Activated CD4-positive, alpha-beta T cell treated with anti-CD3 and anti-CD28 coated beads for 4 hours (primary cell): ENCODE measurements at places on chromosomes 3 and 15.

- DNase-seq, result no peak
Measured at GRCh38 chr3:44363591-44363990, 25.0 kb downstream of the TCAIM start.

GRCh38 chr3:160691962-160692361 is 15.0 kb downstream of the ARL14 start:
- DNase-seq, result no peak

GRCh38 chr3:127339928-127340861 is 52.3 kb upstream of the PRR20G start:
- no peak for DNase-seq

GRCh38 chr3:116124166-116124565 is 321.1 kb downstream of the LSAMP start:
- DNase-seq, result no peak

- no peak for DNase-seq
Measured at GRCh38 chr15:48703544-48703943, 58.0 kb upstream of the FBN1 start.

- no peak for DNase-seq
Measured at GRCh38 chr3:99909714-99910495, 92.2 kb downstream of the CMSS1 start.

GRCh38 chr15:98658831-98659699 is 10.7 kb downstream of the IGF1R start:
- peak; percentile 49 for DNase-seq

- no peak for DNase-seq
Measured at GRCh38 chr15:26590676-26591075, 182.2 kb downstream of the GABRB3 start.

DNA sequence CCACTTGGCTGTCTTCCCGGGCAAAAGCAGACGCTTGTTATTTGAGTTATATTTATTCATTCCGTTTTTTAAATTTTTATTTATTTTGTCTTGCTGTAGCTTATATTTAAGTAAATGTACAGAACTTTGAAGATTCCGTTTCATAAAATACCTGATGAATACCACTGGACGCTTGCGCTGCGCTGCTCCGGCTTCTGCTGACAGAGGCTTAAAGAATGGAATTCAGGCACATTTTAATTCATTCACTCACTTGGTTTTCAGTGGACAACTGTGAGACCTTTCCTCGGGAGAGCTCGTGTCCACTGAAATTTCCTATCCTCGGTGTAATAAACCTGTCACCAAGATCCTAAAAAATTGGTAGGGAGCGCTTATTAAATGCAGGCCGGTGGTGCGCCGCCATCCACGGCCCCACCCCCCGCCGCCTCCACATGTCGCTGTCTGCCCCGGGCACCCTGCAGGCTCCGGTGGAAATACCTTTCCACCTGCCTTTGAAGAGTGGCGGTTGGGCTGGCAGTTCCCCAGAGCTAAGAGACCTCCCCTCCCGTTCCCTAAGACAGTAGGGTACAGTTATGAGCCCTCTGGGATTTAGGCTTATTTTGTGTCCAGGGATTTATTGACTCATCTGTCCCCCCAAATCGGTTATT is 62.5 kb upstream of the UBE2E1 start:
- no peak for DNase-seq

- DNase-seq, result no peak
Measured at GRCh38 chr3:49410846-49411534, 786 bp downstream of the RHOA start.

- DNase-seq, result no peak
Measured at GRCh38 chr15:39908186-39908585, 11.9 kb downstream of the GPR176 start.

GRCh38 chr3:160720123-160720746 is 35.8 kb upstream of the PPM1L start:
- DNase-seq, result no peak

- no peak for DNase-seq
Measured at GRCh38 chr3:73729969-73730440, 105.3 kb upstream of the PDZRN3 start.

GRCh38 chr3:48560648-48561018 is 2.9 kb downstream of the UCN2 start:
- DNase-seq, result no peak

DNA sequence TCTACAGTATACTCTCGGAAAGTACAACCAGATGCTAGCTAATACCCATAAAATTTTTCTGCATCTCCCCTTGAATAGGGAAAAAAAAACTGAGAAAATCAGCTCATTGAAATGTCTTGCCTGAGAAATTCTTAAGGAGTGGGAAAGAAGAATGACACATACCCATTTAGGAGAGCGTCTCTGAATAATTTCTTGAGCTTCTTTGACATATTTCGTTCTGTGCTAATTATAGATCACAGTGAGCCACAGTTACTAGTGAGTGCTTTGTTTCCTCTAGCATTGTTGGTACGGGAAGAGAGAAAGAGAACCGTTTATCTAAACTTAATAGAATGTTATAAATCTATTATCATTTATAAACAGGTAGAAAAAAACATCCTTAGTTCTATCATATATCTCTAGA is 588.4 kb downstream of the UNC13C start:
- no peak for DNase-seq

DNA sequence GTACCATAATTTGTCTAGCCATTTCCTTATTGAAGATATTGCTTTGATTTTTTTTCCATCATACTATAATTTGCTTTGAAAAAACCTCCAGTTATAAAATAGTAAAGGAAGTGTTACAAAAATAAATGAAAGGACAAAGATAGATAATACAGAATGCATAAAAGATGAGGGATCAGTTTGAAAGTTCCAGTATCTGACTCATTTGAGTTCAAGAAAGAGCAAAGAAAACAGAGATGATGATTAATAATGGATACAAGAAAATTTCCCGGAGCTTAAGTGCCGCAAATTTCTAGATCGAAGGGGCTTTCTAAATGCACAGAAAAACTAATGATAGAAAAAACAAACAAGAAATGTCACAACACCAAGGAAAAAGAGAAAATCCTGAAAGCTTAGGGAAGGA is 4.3 kb downstream of the WDR48 start:
- DNase-seq, result no peak

DNA sequence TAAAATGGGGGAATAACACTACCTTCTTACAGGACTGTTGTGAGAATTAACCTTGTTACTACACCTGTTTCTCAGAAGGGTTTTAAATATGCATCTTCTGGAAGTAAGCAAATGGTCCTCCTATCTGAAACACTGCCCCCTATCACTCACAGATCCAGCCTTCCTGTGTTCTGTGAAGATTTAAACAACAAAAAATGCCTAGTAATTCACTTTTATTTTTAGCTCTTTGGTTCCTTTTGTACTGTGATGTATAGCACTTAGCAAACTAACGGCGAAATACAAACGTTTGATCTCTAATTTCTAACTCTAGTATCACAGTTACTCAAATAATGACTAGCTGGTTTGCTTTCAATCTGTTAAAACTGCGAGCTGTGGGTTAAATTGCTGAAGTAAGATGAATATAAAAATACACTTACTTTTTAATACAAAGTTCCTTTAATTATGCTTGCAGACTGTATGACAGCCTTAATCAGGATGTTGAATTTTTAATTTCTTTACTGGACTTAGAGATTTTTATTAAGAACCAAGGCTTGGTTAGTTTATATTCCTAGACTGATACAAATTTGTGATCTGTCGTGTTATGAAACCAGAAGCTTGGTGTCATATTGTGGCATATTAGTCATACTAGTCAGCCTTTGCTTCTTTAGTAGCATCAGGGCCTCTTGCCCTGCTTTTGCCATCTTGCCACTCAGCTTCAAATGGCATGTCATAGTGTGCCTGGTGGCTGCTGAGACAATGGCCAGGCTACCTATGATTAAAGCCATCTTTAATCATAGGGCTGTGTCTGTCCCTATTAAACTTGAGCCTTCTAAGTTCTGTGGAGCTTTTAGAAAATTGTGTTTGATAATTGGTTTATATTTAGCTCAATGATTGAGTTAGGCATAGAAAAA is 9.2 kb downstream of the EIF3J start:
- peak; percentile 15 for DNase-seq

GRCh38 chr3:5051772-5052171 is 70.3 kb upstream of the ARL8B start:
- DNase-seq, result no peak

GRCh38 chr15:99749386-99749785 is 16.1 kb upstream of the LYSMD4 start:
- DNase-seq, result no peak

GRCh38 chr3:15205934-15206661 is at the start of gene CAPN7:
CAPN7 (plus strand) TSS chr3:15206246; CDS start chr3:15206496, 250 bp downstream.
- peak; percentile 91 for DNase-seq

- no peak for DNase-seq
Measured at GRCh38 chr3:195114786-195115599, 156.0 kb downstream of the XXYLT1 start.

DNA sequence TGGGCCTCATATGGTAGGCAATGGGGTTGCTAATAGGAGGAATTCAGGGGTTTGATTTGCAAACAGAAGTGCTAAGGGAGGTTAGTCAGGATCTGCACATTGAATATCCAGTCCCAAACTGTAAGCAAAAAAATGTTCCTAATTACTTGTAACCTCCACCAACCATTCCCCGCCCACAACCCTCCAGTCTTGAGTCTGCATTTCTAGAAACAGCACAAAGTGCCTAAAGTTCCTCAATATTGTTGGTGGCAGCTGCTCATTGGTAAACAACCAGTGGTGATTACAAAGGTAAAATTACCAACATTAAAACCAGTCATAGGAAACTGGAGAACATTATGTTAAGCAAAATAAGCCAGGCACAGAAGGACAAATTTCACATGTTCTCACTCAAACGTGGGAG is 18.9 kb downstream of the HDC start:
- no peak for DNase-seq

- no peak for DNase-seq
Measured at GRCh38 chr3:30400926-30401325, 205.5 kb upstream of the TGFBR2 start.

GRCh38 chr3:88005066-88005465 is 53.7 kb downstream of the CGGBP1 start:
- no peak for DNase-seq

GRCh38 chr3:143970773-143971358 is 757 bp upstream of the DIPK2A start:
- DNase-seq, result peak; percentile 50

DNA sequence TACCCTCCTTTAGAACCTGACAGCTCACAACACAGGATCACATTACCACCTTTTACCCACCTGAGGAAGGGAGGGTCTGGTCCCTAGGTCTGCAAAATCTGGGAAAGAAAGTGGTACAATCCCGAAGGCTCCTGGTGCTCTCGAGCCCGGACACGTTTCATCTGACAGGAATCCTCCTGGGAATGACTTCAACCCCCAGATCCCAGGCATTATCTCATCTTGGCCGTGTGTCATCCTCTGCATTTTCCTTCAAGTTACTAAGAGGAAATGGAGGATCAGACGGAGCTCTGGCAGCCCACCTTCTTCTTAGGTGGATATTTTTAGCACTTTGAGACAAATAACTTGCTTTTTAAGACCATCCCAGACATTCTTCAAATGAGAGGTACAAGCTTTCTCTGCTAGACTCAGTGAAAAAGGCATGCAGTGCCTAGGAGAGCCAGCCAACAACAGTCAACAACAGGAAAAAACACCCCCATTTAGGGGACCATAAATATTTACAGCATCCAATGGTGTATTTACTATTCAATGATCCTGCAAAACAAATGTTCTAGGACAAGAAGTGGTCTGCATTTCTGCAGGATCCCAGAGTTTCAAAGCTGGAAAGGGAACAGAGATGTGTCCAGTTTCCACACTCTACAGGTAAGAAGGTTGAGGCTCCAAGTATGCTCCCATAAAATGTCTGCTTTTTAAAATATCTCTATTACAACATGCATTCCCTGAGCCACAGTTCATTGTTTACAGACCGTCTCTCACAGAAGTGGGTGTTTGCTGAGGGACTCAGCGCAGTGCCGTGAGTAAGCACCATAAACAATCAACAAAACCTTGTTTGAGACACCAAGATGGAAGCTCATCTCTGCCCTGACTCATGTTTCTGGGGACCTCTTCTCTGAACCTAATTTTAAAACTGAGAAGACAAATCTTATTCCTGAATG is 38.3 kb upstream of the ARHGEF3 start:
- no peak for DNase-seq

DNA sequence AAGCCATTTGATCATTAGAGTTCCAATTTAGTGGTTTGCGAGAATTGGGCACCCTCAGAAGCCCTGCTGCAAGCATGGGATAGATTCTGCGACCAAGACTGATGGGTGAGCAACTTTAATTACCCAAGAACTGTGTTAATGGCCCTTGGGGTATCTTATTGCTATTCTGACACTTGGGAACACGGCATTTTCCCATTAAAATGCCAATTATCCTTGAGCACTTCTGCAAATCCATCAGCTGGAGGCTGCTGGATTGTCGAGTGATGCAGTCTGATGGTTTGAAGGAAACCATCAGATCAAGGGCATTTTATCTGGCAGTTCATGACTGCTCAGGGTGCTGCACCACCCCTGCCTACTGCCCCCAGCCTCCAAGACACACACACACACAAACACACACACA is 183.6 kb upstream of the PROK2 start:
- DNase-seq, result no peak

- DNase-seq, result no peak
Measured at GRCh38 chr3:195187609-195188425, 83.1 kb downstream of the XXYLT1 start.

DNA sequence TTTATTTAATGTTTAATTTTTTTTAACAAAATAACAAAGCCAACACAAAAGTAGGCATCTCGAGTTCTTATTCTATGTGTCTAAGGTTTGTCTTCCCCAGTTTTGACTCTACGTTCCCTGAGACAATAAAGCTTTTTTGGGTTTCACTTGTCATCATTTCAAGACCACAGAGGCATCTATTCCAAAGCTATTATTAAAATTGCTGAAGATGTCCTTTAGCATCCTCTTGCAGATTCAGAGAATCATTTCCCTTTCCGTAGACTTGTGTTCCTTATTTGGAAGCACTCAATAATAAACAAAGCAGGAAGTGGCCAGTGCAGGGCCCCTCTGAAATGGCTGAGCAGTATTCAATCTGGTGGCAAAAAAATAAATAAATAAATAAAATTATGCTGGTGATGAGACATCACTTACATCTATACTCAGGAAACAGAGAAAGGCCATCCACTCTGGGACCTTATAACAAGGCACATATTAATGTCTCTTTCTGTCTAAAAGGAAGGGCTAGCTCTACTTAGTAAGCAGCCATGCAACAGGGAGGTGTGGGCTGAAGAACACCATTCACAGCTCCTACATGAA is 362.3 kb downstream of the WDR72 start:
- no peak for DNase-seq

- no peak for DNase-seq
Measured at GRCh38 chr3:110021659-110022058, 684.3 kb upstream of the DPPA4 start.

- DNase-seq, result no peak
Measured at GRCh38 chr3:94173673-94174434, 111.0 kb downstream of the NSUN3 start.

GRCh38 chr3:71241246-71241901 is 342.2 kb downstream of the FOXP1 start:
- no peak for DNase-seq

GRCh38 chr15:64637412-64637811 is 138.0 kb downstream of the RBPMS2 start:
- no peak for DNase-seq

GRCh38 chr15:71237456-71238188 is 122.4 kb downstream of the THSD4 start:
- no peak for DNase-seq

GRCh38 chr15:39781147-39781966 is 1.3 kb downstream of the FSIP1 start:
- no peak for DNase-seq
